ENCODE measurements at places on chromosomes 6 and 20. TPM values are rescaled to one million over a fixed set of nuclear protein-coding genes. Genes with fewer than 3 reads are reported as not detected.

GRCh38 chr20:22582386-22582963 lies 1.9 kb downstream of the FOXA2 start:
- peaks cover 6% of the 10 kb centered on the region for H3K4me1 ChIP-seq
- H3K27me3 ChIP-seq = peaks cover 86% of the 10 kb centered on the region
- H3K4me3 ChIP-seq = no peak overlapping the region
- no peak overlapping the region for H3K27ac ChIP-seq

- no peaks in the 10 kb centered on the region for H3K4me1 ChIP-seq
- H3K36me3 ChIP-seq = peaks cover 31% of the 10 kb centered on the region
- H3K4me3 ChIP-seq = no peak overlapping the region
- no peaks in the 10 kb centered on the region for H3K27me3 ChIP-seq
- no peak overlapping the region for H3K27ac ChIP-seq
Measured at GRCh38 chr20:48951646-48952045, 30.1 kb downstream of the ARFGEF2 start.

DNA sequence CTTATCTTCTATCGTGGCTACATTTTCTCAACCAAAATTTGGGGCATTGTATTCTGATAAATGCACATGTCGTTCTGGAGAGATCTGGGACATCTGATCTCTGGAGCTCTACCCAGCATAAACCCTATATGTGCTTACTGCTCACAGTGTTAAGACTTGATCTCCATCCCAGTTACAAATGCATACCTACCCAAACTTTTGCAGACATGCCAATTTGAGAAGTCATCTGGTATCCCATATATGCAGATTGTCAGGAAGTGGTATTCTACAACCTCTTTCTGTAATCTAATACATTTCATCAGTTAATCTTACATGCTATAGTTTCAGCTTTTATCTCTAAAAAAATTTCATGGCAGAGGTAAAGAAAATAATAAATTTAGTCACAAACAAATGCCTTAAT lies 11.2 kb downstream of the BAG2 start:
- H3K27ac ChIP-seq = peak overlapping the region; percentile 11
- no peak for DNase-seq
- peaks cover 67% of the 10 kb centered on the region for H3K36me3 ChIP-seq
- H3K4me1 ChIP-seq = peaks cover 24% of the 10 kb centered on the region
- H3K4me3 ChIP-seq = no peak overlapping the region

DNA sequence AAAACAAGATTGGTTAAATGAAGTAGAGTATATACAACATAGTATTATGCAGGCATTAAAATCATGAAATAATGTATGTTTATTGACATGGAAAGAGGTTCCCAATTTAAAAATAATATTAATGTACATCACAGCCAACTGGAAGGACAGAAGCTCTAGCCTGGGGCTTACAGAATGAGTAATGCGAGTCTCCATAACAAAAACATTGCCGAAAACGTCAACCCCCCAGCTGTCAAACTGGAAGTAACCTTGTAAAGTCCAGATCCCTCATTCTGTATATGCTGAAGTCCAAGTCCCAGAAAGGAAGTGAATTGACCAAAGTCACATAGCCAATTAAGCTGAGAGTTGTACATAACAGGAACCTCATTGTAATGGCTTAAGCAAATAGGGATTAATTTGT lies 128.7 kb upstream of the ECI2 start:
- H3K27ac ChIP-seq = no peak overlapping the region
- no peaks in the 10 kb centered on the region for H3K27me3 ChIP-seq
- H3K4me3 ChIP-seq = no peak overlapping the region
- no peak for DNase-seq

DNA sequence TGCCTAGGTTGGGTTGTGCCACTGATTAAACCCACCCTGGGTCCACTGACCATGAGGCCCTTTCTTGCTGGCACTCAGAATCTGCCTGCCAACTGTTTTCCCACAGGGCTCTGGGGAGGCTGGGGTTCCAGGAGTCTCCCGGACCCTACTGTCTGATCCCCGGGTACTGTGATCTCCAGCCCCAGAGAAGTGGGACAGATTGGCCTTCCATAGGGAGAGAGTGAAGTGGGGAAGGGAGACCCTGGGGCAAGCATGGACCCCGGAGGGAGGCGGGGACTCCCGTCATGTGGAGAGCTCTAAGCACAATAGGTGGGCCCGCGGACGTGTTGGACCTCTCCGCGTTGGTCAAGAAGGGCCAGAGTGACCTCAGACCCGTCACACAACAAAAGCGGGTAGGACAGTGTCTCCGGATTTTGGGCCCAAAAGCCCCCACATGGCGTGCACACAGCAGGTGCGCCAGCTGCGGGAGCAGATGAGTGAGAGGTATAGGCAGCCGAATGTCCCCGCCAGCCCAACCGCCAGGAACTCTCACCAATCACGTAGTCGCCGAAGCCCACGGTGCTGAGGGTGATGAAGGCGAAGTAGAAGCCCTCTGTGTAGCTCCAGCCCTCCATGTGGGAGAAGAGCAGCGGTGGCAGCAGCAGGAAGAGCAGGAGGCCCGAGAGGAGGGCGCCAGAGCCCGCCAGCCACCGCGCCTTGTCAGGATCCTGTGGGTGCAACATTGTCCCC lies 10.6 kb downstream of the KCNK17 start:
- no peaks in the 10 kb centered on the region for H3K36me3 ChIP-seq
- H3K27ac ChIP-seq = no peak overlapping the region
- H3K27me3 ChIP-seq = peaks cover 3% of the 10 kb centered on the region
- no peak overlapping the region for H3K4me3 ChIP-seq

DNA sequence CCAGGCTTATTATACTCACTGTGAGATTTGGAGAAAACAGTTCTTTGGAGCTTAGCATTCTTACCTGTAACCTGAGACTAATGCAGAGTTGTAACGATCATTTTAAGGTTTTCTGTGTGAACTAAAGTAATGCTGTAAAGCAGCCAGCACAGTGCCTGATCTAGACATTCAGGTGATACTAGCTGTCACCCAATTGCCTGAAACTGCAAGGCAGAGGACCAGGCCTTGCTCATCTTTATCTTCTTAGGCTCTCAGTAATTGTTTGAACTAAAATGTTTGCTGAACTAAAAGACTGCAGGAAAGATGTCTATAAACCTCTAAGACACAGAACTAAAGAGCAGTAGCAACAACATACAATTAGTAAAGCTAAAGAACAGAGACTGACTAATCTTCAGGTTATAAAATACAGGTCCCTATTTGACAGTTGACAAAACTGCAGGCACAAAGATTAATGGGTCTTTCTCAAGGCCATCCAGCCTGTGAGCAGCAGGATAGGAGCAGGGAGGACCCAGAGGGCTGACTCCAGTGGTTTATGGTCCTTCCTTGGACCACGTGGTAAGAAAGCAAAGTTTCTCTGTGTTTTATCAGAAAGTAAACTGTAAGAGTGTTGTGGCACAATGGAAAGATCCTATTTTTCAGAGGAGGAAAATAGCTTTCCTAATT lies 31.4 kb downstream of the SMLR1 start:
- no peak for DNase-seq
- no peak overlapping the region for H3K4me3 ChIP-seq
- H3K27ac ChIP-seq = no peak overlapping the region
- peaks cover 6% of the 10 kb centered on the region for H3K36me3 ChIP-seq

The POLR1H gene
- 19.2 TPM for total RNA-seq

- peak overlapping the region; percentile 83 for H3K4me3 ChIP-seq
- no peaks in the 10 kb centered on the region for H3K36me3 ChIP-seq
- H3K4me1 ChIP-seq = no peaks in the 10 kb centered on the region
- H3K27ac ChIP-seq = peak overlapping the region; percentile 40
- H3K27me3 ChIP-seq = no peaks in the 10 kb centered on the region
- no peak for DNase-seq
Measured at GRCh38 chr6:26569433-26569764, 27.4 kb upstream of the ABT1 start.

The COL9A3 gene
- not detected for total RNA-seq

DNA sequence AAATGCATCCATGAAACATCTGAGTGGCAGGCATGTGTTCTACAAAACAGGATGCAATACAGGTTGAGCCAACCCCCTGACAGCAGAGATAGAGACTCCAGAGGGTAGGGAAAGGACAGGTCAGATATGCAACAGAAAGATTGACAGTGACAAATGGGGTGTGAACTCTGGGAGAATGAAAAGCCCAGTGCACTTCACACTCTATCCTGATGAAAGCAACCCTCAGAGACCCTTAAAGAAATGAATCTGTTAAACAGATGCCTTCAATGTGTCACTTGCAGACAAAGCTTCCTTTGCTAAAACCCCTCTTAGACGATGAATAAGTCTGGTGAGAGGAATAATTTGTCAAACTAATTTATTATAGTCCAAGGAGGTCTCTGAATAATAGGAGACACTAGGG lies 89.9 kb downstream of the RFPL4B start:
- no peaks in the 10 kb centered on the region for H3K27me3 ChIP-seq
- H3K36me3 ChIP-seq = no peaks in the 10 kb centered on the region
- 0 out of 2 replicates have a peak, but pooled peaks cover 6% of the 10 kb centered on the region for H3K4me1 ChIP-seq
- DNase-seq = no peak
- no peak overlapping the region for H3K4me3 ChIP-seq
- H3K27ac ChIP-seq = no peak overlapping the region

DNA sequence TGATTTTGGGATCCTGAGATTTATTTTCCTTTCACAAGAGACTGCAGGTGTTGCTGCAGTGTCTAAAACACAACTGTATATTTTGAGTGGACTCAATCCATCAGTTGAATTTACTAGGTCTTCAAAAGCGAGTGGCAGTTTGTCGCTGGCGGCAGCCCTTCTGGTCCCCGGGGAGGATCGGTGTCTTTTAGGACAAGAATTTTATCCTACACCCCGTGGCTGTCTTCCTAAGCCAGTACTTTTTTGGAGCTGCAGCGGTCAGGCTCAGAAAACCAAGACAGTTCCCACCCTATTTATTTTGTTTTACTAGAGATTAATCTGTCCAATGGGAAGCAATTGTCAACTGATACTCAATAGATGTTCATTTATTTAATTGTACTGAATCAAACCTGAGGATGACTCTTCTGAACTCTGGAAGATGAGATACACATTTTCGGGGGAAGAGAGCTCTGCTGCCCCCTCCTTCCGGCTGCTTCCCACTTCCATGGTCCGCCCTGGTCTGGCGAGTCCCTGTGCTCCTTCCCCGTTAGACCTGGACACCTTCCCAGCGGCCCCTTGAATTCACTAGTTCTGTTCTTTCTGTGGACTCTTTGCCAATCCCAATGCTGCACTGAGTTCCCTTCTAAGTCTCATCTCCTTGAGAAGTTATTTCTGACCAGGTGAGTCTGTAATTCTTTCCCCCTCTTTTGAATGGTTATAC lies 90.6 kb downstream of the ERMARD start:
- H3K27ac ChIP-seq = no peak overlapping the region
- DNase-seq = no peak
- H3K27me3 ChIP-seq = peaks cover 9% of the 10 kb centered on the region
- H3K4me1 ChIP-seq = no peaks in the 10 kb centered on the region
- no peak overlapping the region for H3K4me3 ChIP-seq
- no peaks in the 10 kb centered on the region for H3K36me3 ChIP-seq

DNA sequence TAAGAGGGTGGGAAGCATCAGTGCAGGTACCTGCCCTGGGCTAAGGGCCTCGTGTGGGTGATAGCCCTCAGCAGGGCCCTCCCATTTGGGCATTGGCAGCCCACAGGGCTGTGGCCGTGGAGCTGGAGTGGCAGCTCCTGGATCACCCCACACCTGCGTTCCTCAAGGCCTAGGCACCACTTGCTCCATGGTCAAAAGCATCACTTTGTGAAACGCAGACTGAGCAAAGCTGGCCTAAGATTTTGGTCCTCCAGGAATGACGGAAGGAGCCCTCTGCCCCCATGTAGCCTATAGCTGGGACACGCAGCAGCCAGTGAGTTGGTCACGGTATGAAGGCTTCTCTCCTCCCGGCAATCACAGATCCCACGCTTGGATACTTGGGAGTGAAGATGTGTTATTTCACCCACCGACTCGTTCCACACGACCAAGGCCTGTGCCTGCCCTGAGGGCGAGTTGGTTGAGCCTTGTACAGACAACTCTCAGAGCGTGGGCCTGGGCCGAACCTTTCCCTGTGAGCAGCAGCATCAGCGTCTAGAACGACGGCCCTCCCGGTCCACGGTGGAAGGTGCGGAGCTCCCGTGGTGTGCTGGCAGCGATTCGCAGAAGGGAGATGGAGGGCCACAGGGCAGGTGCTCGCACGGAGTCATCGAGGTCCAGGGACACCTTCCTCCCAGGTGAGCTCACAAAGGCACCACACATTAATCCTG lies 39.7 kb downstream of the THBS2 start:
- H3K27ac ChIP-seq = peak overlapping the region; percentile 97
- no peak for DNase-seq
- H3K4me3 ChIP-seq = no peak overlapping the region
- no peaks in the 10 kb centered on the region for H3K27me3 ChIP-seq

GRCh38 chr6:1832844-1833787 lies 223.4 kb downstream of the FOXC1 start:
- H3K4me3 ChIP-seq = no peak overlapping the region
- no peaks in the 10 kb centered on the region for H3K27me3 ChIP-seq
- no peaks in the 10 kb centered on the region for H3K36me3 ChIP-seq
- H3K4me1 ChIP-seq = peaks cover under 1% of the 10 kb centered on the region

DNA sequence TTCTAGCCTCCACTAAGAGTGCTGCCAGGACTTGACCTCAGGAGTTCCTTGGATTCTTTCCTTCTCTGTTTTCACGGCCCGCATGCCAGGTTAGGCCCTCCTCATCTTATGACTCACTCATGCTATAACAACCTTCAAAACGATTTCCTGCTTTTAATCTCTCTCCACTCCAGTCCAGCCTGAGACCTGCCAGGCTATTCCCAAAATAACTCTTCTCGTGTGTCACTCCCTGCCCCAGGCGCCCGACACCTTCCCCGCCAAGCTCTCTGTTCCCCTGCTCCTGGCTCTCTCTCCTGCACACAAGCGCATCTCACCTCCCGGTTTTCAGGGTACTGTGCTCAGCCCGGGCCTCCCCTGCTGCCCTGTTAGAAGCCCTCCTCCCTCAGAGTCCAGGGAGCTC lies 64.1 kb upstream of the RPS6KA2 start:
- H3K36me3 ChIP-seq = no peaks in the 10 kb centered on the region
- H3K27me3 ChIP-seq = peaks cover 40% of the 10 kb centered on the region
- H3K4me3 ChIP-seq = no peak overlapping the region
- no peak overlapping the region for H3K27ac ChIP-seq
- no peaks in the 10 kb centered on the region for H3K4me1 ChIP-seq

- H3K4me3 ChIP-seq = no peak overlapping the region
- no peaks in the 10 kb centered on the region for H3K27me3 ChIP-seq
- peak; percentile 70 for DNase-seq
- no peak overlapping the region for H3K27ac ChIP-seq
- H3K4me1 ChIP-seq = peaks cover 15% of the 10 kb centered on the region
Measured at GRCh38 chr20:40009542-40009941, 679.5 kb downstream of the MAFB start.

The GRM1 gene
- total RNA-seq = not detected

The RPRD1B gene
- 19.6 TPM for total RNA-seq

DNA sequence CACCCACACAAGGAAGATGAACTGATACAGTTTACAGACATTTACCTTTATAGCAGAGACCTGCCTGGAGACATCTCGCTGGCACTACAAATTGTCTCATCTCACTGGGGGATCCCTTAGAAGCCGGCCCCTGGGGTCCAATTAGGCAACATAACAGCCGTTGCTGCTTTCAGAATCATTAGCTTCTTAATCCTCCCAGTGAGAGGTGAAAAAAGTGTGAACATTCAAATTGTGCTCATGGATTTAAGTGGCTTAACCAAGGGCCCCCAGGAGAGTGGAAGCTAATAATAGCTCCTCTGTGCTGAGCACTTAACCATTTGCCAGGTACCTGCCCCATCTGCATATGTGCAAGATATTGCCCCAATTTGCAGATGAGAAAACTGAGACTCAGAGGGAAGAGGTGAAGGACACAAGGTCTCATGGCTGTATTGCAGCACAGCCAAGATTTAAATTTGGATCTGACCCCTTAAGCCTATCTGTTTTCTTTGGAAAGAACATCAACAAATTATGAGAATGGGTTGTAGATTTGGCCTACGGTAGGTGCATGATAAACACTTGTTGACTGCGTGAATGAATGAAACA lies 101.0 kb downstream of the EYA2 start:
- H3K4me3 ChIP-seq = no peak overlapping the region
- H3K36me3 ChIP-seq = no peaks in the 10 kb centered on the region

The LPA gene
- not detected for total RNA-seq

The TRIM31 gene
- total RNA-seq = not detected

All from GM23248 (cell line).